ENCODE measurements at places on chromosomes 11 and 22.

GRCh38 chr11:86801364-86801763 is 1.0 kb downstream of the PRSS23 start:
- DNase-seq: no peak

DNA sequence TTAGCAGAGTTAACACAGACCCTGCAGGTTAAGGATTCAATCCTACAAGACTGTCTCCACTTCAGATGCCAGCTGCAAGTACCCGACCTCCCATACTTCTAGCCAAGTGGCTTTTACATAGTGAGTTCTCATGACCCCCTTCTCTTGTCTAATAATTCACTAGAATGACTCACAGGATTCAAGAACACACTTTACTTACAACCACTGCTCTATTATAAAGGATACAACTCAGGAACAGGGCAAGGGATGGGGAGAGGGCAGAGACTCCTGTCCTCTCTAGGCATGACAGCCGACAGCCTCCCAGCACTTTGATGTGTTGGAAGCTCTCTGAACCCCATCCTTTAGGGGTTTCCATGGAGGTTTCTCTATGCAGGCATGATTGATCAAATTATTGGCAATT is 60.0 kb downstream of the MYO18B start:
- DNase-seq: no peak

DNA sequence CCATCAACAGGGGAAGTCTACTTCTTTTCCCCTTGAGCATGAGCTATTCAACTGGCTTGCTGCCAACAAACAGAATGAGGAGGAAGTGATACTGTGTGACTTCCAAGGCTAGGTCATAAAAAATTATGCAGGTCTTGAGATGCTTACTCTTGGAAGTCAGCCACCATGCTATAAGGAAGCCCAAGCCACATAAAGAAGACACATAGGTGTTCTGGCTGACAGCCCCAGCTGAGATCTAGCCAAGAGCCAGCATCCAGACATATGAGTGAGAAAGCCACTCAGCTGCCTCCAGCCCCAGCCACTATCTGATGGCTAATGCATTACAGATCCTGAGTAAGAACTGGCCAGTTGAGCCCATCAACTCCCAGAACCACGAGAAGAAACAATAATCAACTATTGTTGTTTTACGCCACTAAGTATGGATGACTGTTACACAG is 31.0 kb upstream of the PPP2R1B start:
- no peak for DNase-seq

DNA sequence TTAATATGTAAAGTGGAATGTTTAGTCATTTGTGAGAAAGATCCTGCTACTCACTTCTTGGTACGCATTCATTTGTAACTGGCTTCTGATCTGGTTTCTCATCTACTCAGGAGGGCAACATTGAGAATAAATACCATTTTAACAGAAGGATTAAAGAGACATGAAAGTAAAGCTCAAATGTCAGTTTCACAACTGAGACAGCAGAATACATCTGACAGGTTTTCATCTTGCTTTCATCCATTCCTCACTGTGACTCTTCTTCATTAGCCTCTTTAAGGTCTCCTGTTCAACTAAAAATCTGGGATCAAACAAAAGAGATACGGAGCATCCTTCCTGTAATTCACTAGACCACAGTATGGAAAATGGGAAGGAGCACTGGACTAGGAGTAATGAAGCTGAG is 31.4 kb upstream of the CCDC89 start:
- no peak for DNase-seq

DNA sequence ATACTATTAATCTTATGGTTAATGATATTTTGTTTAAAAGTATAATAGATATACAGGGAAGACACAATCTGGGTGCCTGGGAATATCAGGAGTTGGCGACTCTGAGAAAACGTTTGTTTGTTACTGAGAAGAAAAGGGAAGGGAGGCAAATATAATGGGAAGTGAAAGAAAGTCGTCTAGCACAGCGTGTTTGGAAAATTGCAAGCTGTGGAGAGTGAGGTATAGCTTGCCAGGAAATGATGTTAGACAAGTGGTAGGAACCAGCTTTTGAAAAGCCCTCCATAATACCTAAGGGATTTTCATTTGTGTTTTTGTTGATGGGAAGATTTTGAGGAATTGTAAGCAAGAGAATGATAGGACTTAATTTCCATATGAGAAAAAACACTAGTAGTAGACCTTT is 322.2 kb downstream of the LUZP2 start:
- no peak for DNase-seq

DNA sequence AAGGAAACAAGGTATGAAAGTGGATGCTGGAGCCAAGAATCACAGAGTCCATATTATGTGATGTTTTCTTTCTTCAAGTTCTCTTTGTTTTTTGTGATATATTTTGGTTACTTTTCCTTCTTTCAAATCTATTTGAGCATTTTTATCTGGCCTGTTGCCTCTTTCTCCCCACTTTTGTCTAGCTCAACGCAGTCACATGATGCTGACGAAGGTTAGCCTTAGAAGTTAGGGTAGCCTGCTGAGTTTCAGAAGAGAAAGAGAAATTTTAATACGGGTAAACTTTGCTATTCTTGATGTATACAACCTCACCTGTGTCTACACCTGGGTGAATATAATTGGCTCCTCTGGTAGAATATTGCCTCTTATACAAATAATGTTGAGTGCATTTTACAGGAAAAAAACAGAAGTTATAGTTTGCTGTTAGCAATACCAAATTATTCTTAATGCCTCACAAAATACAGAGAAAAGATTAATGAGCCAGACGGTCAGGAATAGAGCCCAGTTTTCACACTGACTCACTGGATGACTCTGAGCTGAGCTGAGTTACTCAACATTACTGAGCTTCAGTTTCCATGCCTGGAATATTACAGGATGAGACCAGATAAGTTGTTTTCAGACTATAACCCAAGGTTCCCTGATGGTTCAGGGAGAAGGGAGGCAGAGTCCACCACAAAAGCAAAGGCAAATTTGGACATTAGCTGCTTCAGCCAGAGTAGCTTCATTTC is 161.6 kb upstream of the BDNF start:
- DNase-seq: no peak

DNA sequence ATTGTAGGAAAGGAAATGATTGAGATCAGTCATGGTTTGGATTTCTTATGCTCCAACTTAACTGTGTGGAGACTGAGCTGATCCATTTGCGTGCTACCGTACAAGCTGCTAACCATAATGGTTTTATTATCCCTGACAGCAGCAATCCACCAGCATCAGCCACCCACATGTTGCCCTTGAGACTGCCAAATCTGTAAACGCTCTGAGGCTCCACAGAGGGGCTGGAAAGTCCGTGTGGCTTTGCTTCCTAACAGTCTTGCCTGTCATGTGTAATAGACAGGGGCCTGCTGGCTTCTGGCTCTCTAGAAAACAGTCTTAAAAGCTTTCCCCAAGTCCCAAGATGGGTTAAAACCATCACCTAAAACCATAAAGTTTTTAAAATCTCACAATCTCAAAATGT is 30.1 kb downstream of the ATG16L2 start:
- DNase-seq: no peak

GRCh38 chr11:107859459-107860239 is 1.1 kb upstream of the SLC35F2 start:
- DNase-seq: no peak

DNA sequence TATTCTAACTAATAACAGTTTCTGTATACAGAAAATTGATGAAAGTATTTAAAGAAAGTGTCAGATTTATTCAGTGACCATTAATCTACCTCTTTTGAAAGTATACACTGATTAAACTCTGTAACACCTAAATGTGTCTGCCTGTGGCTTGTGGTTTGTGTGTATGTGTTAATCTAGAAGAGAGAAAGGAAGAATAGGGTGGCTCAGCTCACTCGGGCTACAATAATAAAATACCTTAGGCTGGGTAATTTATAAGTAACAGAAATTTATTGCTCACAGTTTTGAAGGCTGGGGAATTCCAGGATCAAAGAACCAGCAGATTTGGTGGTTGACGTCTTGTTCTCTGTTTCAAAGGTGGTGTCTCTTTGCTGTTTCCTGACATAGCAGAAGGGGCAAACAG is 13.6 kb upstream of the OR5AS1 start:
- DNase-seq: no peak

- DNase-seq: no peak
Measured at GRCh38 chr11:84173078-84173477, 886.9 kb upstream of the CCDC90B start.

- DNase-seq: no peak
Measured at GRCh38 chr11:60739114-60739513, 14.6 kb downstream of the MS4A18 start.

GRCh38 chr11:42251984-42252383 is 792.5 kb upstream of the LRRC4C start:
- no peak for DNase-seq

GRCh38 chr11:86230921-86231434 is 13.6 kb upstream of the EED start:
- DNase-seq: no peak

DNA sequence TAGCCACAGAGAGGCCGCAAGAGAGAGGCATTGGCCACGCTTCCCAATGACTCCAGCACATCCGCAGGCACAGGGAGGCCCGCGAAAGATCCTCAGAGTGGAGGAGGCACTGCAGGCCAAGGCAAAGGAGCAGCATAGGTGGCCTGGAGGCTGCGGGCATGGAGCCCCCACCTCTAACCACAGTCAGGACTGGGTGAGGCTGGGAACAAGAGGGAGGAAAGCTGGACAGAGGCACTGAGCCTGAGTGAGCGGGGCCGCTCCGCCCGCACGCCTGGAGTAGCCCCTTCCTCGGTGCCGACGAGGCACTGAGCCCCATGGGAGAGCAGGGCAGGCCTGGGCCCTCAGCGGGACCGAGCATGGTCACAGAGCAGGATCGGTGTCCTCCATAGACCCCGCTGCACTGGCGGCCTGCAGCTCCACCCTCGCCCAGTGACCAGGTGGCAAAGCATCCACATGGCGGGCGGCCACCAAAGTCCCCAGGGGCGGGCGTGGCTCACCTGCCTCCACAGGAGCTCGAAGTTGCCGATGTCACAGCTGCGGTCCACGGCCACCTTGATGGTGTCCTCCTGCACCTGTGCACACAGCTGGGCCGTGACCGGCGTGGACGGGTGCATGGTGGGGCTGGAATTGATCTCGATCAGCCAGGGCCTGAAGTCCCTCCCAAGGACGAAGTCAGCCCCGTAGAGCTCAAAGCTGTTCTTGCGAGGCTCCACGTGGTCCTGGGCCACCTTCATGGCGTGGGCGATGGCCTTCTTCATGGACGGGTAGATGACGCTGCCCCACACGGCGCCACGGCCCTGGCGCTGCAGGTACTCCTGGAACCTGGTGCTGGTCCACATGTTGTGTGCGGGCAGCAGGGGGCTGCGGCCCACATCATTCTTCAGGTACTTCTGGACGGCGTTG is 18.9 kb upstream of the IL17REL start:
- no peak for DNase-seq

- DNase-seq: no peak
Measured at GRCh38 chr11:122156940-122157382, 40.9 kb upstream of the BLID start.

GRCh38 chr11:47157805-47158204 is 18.9 kb downstream of the ARFGAP2 start:
- DNase-seq: no peak

- peak; percentile 43 for DNase-seq
Measured at GRCh38 chr11:66883016-66883965, 26.4 kb downstream of the LRFN4 start.

GRCh38 chr11:67646535-67647336 is 3.8 kb downstream of the ACY3 start:
- DNase-seq: peak; percentile 64

DNA sequence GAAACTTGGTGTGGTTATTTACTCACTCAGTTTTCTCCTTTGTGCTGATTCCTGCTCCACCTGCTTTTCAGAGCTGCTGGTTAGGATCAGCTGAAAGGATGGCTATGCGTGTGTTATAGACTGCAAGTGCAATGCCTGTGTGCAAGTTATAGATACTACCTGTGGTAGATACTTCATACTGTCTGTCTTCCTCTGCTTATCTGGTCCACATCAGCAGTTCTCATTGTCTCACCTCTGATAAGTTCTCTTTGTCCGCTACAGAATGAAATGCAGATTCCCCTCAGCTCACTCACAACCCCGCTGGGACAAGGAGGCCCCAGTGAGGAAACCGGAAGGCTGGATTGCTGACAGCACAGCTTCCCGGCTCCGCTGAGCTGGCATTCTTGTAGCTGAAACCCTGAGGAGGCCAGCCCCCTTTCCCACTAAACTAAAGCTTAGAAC is 37.5 kb upstream of the LYVE1 start:
- DNase-seq: peak; percentile 35

GRCh38 chr11:10599388-10600175 is 31.1 kb upstream of the LYVE1 start:
- no peak for DNase-seq

DNA sequence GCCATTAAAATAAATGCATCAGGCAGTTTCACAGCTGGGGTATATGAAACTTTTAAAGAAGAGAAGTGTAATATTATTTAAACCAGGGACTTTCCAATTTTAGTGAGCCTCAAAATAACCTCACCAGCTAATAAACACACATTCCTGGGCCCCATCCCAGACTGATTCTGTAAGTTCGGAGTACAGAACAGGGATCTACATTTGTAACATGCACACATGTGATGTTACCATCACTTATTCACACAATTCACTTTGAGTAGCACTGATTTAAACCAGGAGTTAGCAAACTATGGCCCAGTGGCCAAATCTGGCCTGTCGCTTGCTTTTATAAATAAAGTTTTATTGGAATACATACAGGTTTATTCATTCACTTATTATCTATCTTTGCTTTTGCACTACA is 62.0 kb downstream of the STK33 start:
- DNase-seq: no peak

- no peak for DNase-seq
Measured at GRCh38 chr11:34749666-34750659, 129.1 kb downstream of the EHF start.

- no peak for DNase-seq
Measured at GRCh38 chr11:57842873-57843272, 81.3 kb downstream of the CTNND1 start.

DNA sequence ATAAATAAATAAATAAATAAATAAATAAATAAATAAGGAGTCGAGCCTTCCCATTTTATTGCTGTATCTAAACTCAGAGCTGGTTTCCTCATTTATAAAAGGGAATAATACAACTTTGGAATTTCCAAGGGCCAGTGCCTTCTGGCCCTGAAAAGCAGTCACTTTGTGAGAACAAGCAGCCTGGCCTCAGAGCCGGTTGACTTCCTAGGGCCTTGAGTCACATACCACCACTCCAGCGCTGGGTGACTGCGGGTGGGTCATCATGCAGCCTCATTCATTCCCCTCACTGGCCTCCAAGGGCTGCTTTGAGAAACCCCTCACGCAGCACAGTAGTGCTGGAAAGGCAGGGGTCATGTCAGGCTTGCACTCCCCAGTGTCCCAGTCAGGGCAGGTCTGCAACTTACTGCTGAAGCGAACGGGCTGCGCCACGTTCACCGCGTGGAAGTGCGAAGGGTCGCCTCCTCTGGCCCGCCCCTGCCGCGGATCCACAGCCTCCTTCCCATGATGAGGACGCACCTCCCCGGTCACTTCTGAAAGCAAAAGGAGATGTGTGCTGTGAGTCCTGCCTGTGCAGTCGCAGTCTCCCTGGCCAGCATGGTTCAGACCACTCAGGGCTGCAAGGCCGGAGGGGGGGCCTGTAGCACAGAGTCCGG is 54.4 kb downstream of the DGCR2 start:
- DNase-seq: no peak
